ENCODE measurements at places on chromosomes 7 and 10. TPM values are rescaled to one million over a fixed set of nuclear protein-coding genes. Genes with fewer than 3 reads are reported as not detected.

The UBTD1 gene
- 3.8 TPM for total RNA-seq

The ITGA8 gene
- total RNA-seq, result not detected

The A1CF gene
- not detected for total RNA-seq

DNA sequence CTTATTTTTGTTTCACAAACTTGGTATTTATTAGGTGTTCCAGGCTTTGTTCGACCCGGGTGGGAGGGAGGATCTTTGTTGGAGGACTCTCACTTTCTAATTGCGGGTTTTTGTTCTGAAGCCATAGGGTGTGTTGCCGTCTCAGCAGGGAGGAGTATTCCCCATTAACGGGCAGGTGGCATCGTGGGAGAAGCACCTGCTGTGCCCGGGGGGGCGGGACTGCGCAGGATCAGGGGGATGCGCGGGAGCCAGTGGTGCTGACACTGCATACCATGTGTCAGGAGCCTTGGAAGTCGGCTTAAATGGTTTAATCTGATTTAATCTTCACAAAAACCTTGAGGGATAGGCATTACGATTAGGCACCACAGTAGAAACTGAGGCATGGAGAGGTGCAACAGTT lies 113.0 kb downstream of the MGMT start:
- no peak for DNase-seq

DNA sequence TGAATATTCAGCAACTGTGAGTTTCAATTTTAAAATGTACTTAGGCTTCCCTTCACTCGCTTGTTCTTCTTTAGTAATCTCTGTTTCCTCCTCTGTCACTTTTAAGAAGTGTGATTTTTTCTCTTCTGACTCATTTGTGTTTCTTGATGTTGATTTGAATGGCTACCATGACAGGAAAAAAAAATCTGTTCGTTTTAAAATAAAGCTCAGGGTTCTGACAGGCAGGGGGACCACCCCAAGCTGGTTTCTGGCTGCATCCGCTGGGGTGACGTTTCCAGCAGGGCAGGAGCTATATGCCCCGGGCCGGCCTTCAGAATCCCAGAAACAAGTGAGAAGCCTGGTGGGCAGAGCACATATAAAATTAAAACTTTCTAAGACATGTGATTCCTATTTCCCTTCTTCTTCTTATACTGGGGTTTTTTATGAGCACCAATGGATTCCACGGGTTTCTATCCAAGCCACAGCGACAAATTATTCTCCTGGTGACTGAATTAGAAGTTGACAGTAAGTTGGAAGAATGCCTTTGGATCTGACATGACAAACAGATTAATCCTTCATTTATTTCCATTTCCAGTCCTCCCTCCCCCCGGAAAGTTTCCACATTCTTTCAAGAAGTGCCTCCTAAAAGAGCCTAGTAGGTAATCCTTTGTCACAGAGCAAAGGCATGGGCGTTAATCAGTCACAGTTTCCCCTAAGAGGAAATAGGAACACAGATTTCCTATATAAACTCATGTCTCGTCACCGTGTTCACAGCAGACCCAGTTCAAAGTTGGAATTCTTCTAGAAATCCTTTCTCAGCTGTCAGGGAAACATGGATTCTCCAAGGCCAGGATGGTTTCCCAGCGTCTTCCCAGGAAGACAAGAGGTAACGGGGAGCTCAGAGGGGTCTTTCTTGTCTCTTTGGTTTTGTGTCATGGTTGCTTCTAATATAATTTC lies 79.9 kb downstream of the PTPRE start:
- no peak for DNase-seq

The FAM237B gene
- total RNA-seq, result not detected

The ABCC2 gene
- total RNA-seq, result 191 TPM

- DNase-seq, result no peak
Observed at GRCh38 chr7:26989897-26990670, 105.7 kb downstream of the HOXA1 start.

DNA sequence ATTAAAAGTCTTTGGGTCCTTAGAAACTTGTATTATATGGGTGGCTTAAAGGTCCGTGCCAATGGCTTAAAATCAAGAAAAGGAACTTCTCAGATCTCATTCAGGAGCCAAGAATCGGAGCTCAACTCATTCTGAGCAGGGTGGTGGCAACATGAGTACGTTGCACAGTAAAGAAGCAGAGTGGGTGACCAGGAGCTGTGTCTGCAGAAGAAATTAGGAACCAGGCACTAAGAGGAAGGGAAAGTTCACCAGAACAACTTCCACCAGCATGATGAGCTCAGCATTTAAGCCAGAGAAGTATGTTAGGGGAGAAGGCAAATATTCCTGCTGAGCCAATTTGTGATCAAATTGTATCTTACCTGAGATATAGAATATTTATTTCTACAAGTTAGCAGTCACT lies 236.0 kb upstream of the NRP1 start:
- no peak for DNase-seq

The FAM204A gene
- 121 TPM for total RNA-seq

DNA sequence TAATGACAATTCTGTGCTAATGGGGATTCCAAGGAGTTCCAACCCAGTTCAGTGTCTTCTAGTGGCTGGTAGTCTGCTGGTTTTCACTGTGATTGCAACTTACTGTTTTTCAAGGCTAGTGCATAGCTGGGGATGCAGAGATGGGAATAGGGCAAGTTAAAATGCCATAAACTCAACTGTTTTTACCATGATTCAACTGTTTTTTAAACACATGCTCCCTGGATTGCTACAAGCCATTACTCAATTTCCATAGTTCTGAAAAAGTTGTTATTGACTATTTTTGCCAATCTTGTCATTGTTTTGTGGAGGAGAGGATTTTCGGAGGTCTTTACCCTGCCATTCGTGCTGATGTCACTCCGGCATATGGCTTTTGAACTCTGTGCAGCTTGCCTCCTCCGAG lies 245.3 kb downstream of the SUGCT start:
- no peak for DNase-seq

All from NCI-H460 (cell line).